T1000 (cell line): ENCODE measurements at places on chromosomes 13 and 19.

GRCh38 chr13:24308068-24308445, 1.3 kb upstream of the C1QTNF9 start:
- no peak for DNase-seq

GRCh38 chr13:75643693-75644092, 7.6 kb downstream of the LMO7 start:
- no peak for DNase-seq

- DNase-seq = no peak
Observed at GRCh38 chr19:6543866-6544347, 13.1 kb downstream of the TNFSF9 start.

GRCh38 chr19:48990400-48990799, 2.7 kb downstream of the GYS1 start:
- no peak for DNase-seq

- DNase-seq = no peak
Observed at GRCh38 chr19:37227996-37228395, 10.0 kb downstream of the ZNF383 start.

DNA sequence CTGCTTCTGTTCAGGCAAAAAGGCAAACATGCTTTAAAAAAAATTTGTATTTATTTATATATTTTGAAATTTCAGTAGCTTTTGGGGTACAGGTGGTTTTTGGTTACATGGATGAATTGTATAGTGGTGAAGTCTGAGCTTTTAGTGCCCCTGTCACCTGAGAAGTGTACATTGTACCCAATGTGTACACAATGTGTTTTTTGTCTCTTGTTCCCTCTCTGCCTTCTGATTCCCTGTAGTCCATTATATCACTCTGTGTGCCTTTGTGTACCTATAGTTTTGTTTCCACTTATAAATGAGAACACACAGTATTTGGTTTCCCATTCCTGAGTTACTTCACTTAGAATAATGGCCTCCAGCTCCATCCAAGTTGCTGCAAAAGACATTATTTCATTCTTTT, 77.4 kb downstream of the PDS5B start:
- DNase-seq = no peak

DNA sequence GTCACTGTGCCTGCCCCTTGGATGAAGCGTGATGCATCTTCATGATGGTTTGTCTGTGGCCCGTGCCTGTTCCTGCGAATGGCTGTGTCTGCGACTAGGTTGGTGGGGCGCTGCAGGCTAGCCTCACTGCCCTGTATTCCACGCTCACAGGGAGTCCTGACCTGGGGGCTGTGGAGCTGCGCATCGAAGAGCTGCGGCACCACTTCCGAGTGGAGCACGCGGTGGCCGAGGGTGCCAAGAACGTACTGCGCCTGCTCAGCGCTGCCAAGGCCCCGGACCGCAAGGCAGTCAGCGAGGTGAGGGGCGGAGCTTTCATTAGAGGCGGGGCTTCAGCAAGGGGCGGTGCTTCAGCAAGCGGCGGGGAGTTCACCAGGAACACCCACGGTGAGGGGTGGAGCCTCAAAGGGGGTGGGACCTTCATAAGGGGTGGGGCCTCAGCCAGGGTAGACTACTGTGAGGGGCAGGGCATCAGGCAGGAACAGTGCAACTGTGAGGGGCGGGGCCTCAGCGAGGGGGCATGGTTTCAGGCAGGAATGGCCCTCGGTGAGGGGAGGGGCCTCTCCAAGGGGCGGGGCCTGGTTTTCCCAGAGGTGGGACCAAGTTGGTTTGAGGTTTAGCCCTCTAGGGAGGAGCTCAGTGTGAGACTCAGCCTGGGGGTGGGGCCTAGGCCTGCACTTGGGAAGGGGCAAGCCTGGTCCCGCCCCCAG, 17.2 kb downstream of the PKN1 start:
- DNase-seq = peak; percentile 39

DNA sequence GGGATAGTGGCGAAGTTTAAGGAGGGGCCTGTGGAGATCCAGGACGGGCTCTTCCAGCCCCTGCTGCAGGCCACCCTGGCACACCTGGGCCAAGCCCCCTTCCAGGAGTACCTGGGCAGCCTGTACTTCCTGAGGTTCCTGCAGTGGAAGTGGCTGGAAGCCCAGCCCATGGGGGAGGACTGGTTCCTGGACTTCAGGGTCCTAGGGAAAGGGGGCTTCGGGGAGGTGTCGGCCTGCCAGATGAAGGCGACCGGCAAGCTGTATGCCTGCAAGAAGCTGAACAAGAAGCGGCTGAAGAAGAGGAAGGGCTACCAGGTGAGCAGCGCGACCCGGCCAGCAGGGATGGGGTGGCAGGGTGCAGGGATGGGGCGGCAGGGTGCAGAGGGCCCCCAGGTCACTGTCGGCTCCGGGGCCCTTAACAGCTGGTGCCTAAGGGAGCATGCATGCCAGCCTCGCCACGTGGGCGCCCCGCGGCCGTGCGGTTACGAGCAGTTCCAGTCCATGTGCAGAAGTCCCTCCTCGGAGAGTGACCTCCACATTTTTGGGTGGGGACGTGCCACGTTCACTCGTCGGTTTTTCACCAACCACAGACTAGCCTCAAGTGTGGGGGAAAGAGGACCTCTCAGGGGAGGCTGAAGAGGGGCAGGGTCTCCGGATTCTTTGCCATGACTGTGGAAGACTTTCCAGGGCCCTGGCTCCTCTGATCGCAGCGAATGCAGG, 912 bp downstream of the GRK1 start:
- no peak for DNase-seq

- no peak for DNase-seq
Observed at GRCh38 chr13:99639126-99639525, 137.9 kb downstream of the TM9SF2 start.

DNA sequence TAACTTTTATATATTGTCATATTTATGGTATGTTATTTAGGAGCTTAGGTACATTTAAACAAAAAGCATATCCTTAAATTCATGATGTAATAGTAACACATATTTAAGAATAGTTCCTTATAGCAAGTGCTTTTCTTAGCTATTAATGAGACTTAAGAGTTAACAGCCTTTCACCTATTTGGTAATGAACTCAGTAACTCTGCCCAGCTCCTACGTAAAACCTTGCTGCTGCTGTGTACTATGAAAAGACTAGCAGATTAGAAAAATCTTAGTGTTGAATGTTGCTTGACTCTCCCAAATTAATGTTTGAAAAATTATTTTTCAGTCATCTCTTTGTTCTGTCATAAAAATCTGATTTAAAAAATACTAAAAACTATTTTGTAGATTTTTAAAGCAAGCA, 6.9 kb downstream of the GPR180 start:
- DNase-seq = no peak

- no peak for DNase-seq
Observed at GRCh38 chr13:111973605-111974340, 93.2 kb upstream of the SOX1 start.

- DNase-seq = no peak
Observed at GRCh38 chr19:44960906-44961728, 5.9 kb downstream of the CLPTM1 start.

DNA sequence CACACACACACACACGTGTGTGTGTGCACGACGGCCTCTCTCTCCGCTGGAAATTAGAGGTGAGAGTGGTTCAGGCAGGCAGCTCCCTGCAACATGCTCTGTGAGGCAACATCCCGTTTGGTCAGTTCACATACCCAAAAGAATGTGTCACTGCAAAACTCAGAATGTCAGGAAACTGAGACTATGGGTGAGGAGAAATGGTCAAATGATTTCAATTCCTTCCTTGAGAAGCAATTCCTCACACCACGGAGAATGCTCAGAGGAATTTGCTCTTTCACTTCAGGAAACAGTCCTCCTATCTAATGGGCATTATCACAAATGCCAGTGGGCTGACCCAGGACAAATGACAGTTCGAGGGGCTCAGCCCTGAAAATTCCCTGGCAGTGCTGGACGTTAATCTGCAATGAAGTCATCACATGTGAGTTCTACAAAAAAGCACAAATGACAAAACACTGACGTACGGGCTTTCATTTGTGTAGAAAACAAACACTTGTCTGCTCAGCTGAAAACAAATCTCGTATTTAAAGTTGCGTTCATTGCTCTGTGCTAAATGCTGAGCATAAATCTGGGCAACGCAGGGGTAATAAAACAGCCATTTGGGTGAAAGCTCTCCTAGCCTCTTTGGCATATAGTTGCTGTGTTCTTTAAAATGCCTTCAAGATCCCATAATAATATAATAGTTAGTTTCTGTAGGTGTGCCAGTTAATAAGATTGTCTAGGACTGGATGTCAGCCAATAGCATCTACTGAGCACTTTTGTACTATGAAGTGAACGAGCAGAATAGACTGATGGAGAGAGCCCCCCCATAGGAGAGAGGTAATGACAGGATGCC, 18.6 kb upstream of the LATS2 start:
- DNase-seq = no peak

DNA sequence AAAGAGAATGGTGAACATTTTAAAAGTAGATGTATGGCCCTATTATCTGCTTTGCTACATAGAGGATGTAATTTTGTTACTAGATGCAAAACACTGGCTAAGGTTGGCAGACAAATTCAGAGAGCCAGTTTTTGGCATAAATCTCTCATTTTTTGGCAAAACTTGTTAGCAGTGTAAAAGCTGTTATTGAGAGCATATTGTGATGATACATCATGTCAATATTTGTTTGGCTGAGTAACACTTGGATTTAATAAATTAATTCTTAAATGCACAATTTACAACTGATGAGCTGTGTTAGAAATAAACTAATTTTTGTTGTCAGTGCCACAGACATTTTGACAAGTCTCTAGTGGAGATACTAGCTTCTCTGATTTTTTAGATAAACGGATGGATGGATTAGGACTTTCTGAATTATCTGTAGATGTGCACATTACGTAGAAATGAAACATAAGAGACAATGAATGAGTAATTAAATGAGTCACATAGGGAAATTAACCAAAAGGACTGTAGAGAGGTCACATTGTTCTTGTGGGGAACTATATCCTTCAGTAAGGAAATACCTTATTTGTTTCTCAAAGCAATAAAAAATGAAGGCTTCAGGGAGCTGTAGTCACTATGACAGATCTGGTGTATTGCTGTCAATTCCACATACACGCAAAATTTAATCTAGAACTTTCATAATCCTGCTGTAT, 17.4 kb downstream of the UFM1 start:
- DNase-seq = no peak

GRCh38 chr19:58519087-58519354, 589 bp downstream of the ZBTB45 start:
- DNase-seq = peak; percentile 29

DNA sequence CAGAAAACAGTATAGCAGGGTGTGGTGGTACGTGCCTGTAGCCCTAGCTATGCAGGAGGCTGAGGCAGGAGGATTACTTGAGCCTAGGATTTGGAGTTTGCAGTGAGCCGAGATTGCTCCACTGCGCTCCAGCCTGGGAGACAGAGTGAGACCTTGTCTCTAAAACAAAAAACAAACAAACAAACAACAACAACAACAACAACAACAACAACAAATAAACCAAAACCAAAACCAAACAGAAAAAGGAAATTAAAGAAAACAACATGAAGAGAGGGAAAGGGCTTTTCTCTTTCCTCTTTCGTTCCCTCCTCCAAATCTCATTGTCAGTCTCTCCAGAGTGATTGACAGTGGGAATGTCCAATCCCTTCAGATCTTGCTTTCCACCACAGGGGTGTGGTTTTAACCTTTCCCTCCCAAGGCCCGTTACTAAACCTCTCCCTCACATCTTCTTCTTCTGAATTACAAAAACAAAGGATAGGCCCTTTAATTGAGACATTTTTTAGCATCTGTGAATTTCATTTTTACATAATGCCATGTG, 341.2 kb downstream of the HS6ST3 start:
- DNase-seq = no peak

- DNase-seq = peak; percentile 11
Observed at GRCh38 chr13:32427852-32428580, at the start of gene N4BP2L1. Gene N4BP2L1 (minus strand): TSS chr13:32428130. CDS start chr13:32428082, 48 bp downstream.

DNA sequence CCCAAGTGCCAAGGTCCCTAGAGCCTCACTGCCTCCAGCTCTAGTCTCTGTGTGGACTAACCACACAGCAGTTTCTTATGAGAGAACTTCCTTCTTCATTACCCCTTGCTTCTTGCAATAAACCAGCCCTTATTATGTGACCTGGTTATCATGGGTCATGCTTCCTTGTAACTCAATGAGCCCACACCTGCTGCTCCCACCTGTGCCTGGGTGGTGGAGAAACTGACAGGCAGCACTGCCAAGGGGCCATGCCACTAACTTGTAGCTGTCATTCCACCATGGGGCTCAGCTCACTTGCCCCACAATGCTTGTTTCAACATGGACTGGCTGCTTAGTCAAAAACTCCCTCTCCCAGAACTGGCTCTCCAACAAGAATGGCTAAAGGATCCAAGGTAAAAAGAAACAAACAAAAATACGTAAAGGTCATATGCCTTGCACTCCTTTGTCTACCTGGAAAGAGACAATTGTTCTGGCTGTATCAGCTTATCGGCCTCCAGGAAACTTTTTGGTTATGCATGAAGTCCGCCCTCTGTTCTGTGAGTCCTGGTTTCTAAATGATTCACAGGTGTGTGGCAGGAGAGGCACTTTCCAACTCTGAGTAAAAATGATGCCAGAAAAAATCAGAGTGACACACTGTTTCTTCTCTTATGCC, 446.4 kb downstream of the COG6 start:
- DNase-seq = no peak

DNA sequence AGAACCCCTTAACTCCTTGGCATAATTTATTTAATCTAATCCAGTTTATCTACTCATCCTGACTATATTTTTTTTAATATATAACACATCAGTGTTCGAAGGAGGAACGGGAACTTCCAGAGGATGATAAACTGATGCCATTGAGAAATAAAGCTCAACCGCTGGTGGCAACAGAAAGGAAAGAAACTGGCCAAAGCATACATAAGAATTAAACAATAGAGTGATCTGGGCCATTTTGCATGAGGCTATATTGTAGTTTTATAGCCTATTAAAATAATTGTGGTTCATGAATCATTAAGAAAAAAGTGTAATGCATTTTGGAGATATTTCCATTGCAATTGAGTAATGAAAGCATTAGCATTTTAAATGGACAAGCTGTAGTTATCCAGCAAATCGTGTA, 94.2 kb downstream of the FRY start:
- DNase-seq = no peak

DNA sequence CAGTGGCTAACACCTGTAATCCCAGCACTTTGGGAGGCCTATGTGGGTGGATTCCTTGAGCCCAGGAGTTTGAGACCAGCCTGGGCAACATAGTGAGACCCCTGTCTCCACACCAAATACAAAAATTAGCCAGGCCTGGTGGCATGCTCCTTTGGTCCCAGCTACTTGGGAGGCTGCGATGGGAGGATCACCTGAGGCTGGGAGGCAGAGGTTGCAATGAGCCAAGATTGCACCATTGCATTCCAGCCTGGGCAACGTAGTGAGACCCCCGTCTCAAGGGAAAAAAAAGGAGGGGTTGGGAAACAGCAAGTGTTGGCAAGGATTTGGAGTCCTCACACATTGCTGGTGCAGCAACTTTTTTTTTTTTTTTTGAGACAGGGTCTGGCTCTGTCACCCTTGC, 19.2 kb downstream of the SPTBN4 start:
- no peak for DNase-seq

GRCh38 chr19:280541-281009, 10.6 kb downstream of the PLPP2 start:
- no peak for DNase-seq

GRCh38 chr19:15418231-15418578, 583 bp downstream of the AKAP8L start:
- DNase-seq = no peak
